ENCODE measurements at places on chromosomes 11 and 22.
A peak's percentile ranks its signal among the peaks of the same experiment; 100 is the strongest.

GRCh38 chr11:2691991-2692875 lies 7.6 kb downstream of the KCNQ1OT1 start:
- no peak for DNase-seq

- DNase-seq, result peak; percentile 38
Observed at GRCh38 chr11:94149431-94150017, 20.9 kb downstream of the PANX1 start.

- peak; percentile 13 for DNase-seq
Observed at GRCh38 chr11:18012122-18012905, 533 bp downstream of the SERGEF start.

DNA sequence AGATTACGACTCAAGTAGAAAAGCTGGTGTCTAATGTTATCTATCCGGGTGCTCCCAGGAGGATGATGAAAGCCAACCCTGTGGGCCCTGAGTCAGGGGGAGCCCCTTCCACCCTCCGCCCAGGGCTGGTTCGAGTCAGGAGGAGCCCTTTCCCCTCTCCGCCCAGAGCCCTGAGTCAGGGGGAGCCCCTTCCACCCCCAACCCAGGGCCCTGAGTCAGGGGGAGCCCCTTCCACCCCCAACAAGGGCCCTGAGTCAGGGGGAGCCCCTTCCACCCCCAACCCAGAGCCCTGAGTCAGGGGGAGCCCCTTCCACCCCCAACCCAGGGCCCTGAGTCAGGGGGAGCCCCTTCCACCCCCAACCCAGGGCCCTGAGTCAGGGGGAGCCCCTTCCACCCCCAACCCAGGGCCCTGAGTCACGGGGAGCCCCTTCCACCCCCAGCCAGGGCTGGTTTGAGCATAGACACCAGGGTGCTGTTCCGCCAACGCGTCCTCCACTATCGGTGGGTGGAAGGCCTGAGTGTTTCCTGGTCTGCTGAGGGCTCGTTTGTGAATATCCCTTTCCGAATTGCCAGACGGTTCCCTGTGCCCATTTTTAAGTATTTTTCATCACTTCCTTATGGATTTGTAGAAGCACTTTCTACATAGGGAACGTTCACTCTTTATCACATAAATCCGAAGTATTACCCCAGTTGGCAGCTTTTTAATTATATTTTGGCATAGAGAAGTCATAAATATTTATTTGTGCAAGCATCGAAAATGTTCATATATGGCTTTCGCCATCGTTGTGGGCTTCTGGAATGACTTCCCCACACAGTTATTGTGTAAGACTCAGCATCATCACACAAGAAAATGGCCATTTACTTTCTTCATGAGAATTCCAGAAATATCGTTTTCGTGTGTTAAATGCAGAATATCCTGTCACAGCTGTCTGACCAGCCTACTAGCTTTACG lies 380.6 kb downstream of the BRD1 start:
- no peak for DNase-seq

DNA sequence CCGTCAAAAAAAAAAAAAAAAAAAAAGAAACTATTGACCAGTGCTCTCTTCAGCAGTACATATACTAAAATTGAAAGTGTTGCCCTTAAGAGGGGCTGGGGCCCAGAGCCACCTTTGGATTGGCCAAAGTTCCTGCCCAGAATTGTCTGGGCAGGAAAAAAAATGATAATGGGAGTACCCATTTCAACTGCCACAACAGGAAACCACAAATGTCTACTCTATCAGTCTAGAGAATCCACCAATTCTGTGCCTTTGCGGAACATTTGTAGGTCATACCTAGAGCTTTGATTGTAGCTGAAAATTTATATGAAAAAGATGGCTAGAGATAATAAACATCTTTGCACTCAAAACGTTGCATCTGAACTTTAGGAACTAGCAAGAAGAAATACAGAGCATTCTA lies 69.4 kb downstream of the FAM76B start:
- no peak for DNase-seq

- DNase-seq, result peak; percentile 34
Observed at GRCh38 chr11:95697614-95698408, 91.8 kb downstream of the FAM76B start.

- no peak for DNase-seq
Observed at GRCh38 chr22:40991298-40991697, 40.1 kb downstream of the RBX1 start.

DNA sequence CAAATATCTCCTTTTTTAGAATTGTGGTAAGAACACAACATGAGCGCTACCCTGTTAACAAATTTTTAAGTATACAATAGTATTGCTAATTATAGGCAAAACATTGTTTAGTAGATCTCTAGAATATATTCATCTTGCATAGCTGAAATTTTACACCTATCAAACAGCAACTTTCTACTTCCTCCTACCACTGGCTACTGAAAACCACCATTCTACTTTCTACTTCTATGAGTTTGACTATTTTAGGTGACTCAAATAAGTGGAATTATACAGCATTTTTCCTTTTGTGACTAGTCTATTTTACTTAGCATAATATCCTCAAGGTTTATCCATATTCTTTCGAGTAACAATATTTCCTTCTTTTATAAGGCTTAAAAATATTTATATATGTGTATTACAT lies 128.4 kb downstream of the FAM76B start:
- DNase-seq, result no peak

- DNase-seq, result no peak
Observed at GRCh38 chr11:73401924-73402833, 26.0 kb downstream of the RELT start.

GRCh38 chr22:39430576-39431150 lies 26.1 kb upstream of the MGAT3 start:
- no peak for DNase-seq

DNA sequence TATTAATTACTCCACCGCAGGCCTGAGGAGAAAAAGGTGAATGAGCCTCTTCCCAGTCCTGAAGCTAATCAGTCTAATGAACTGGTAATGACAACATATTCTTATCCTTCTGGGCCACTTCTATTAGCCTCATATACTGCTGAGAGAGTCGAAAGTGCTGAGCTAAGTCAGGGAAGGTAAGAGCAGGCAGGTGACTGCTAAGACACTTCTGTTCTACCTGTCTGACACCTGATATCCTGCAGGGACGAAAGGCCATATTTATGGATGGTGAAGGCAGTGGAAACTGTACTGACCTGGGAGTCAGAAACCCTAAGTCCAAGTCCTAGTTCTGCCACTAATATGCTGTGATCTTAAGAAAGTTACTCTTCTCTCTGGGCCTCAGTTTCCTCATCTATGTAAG lies 3.5 kb downstream of the TBC1D10A start:
- no peak for DNase-seq

DNA sequence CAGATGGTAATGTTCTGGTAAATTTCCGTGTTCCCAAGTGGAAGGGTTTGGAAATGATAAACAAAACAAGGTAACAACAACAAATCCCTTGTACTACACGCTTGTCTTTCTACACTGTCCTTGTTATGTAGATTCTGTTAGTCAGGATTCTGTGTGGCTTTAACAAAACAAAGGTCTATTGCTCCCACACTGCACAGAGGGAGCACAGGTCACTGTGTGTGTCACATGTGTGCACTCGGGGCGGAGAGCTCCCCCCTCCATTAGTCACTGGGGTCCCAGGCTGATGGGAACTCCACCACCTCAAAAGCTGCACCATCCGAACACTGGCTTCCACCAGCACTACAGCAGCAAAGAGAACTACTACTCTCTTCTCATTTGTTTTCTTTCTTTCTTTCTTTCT lies 227.9 kb downstream of the NTM start:
- no peak for DNase-seq

DNA sequence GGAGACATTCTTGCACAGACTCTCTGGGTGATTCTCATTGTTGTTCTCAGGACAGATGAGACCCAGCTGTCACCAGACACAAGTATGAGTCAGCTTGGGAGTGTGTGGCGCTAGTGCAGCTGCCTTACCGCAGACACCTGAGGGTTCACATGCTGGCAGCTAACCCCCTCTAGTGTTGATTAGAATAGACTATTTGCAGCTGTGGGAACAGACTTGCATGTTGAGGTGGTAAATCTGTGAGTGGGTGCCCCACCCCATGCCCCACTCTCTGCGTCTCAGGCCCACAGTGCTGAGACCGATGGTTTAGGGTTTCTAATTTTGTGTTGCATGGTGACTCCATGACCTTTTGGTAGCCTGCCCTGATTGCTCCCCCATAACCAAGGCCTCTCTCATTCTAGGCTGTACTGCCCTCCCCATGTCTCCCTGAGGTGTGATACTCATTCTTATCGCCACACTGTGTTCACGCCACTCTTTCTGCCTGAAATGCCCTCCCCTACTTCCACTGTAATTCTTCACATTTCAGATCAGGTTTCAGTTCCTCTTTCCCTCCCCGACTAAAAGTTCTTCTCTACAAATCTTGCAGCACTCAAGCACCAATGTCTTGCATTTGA lies 73.7 kb upstream of the KIRREL3 start:
- DNase-seq, result peak; percentile 92

- DNase-seq, result no peak
Observed at GRCh38 chr22:49124608-49125007, 703.1 kb downstream of the BRD1 start.

DNA sequence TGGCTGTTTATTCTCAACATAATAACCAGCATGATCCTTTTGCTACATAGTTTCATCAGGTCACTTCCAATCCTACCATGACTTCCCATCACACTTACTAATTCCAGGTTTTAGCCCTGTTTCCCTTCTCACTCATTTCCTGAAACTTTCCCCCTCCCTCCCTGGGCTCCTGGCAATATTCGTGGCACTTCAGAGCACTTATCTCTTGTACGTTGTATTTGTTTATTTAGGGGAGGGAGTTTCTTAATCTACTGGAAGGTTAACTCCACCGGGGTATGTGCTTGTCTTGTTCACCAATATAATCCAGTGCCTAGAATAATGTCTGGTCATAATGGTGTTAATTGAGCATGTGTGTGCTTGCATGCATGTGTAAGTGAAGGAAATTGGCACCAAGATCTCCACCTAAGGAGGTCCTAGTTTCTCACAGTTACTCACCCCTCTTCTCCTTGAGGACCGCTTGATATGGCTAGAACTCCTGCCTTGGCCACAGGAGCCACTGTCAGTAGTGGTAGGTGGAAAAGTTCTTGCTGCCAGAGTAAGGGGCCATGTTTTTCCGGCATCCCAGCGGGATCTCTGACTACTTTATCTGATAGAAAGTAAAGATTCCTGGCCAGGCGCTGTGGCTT lies 11.7 kb downstream of the EIF3L start:
- DNase-seq, result no peak

DNA sequence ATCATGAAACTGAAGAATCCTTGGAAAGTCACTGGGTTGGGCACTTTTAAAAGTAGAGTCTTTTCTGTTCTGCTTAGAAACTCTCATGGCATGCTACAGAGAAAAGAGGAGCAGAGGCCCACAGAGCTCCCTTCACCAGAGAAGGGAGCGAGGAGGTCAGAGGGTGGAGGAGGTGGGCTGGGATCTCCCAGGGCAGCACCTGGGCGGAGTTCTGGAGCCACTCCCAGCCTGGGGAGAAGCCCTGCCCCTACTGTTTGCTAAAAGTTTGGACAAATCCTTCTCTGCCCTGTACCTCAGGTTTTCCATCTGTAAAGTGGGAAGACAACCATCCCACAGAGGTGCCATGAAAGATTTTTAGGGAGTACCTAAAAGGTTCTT lies 299.1 kb downstream of the KIRREL3 start:
- no peak for DNase-seq

DNA sequence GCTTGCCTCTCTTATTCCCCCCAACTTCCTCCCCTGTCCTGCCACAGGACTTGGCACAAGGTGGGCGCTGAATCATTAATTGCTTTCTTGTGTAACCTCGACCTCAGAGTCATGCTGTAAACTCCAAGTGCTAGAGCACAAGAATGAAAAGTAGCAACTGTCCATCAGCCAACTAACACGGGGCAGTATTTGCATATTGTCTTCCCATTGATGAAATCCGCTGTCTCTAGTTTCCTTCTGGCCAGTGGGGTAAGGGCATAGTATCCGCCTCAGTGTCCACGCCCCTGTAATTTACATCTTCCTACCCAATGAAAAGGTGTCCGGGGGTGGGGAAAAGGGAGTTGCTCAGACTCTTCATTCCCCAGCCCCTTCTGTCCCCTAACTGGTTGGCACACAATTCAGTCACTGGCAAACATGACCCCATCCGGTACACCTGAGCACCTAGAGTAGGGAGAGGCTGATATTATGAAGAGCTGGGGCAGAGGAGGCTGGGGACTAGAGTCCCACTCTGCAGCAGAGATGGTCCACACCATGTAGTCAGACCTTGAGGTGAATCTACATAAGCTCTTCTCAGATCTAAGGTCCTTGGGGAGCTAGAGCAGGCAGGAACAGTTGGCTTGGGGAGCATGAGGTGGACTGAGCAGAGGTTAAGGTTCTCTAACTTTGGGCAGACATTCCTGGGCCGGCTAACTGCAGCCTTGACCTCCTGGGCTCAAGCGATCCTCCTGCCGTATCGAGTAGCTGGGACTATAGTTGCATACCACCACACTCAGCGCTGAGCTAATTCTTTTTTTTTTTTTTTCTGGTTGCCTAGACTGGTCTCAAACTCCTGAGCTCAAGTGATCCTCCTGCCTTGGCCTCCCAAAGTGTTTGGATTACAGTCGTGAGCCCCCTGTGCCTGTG lies 6.8 kb upstream of the GGA1 start:
- peak; percentile 67 for DNase-seq

- no peak for DNase-seq
Observed at GRCh38 chr11:79437278-79437980, 3.4 kb downstream of the TENM4 start.

DNA sequence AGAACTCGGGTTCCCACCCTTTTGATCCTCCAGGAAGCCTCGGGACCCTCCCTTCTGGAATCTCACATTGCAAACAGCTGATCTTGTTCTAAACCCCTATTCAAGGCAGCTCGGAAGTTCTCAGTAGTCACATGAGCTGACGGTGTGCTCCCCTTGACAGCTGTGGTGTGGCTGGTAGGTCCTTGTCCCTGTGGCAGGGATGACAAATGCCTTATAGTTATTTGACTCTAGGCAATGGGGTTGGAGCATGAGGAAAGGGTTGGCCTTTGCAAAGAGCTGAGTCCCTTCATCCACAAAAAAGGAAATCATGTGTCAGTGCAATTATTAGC lies 23.6 kb downstream of the EIF4G2 start:
- no peak for DNase-seq

- no peak for DNase-seq
Observed at GRCh38 chr11:80562523-80563125, 1121.8 kb upstream of the TENM4 start.

GRCh38 chr22:31334329-31334728 lies 11.8 kb downstream of the PATZ1 start:
- no peak for DNase-seq

All from AG10803 (cell line).